ENCODE measurements at places on chromosomes 13 and 19.

DNA sequence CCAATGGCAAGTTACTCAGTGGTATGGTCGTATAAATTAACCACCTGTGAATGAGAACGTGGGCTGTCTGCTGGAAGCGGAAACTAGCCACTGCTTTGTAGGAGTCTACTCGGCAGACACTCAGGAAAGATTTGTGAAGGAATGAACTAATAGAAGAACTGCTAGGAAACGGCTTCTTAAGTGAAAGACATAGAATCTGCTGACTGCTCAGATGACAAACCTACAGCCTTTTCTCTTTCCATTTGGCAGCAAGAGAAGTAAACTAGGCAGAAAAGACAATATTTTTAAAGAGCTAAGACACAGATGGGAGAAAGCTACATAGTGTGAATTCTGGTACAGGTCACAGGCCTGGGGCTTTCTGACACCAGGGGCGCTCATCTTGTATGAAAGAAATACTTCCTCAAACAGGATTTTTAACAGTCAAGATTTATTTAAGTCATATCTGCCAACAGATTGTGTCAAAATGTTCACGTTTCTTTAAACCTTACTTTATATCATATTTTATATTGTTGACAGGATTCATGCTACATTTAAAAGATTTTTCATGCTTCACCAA is 78.4 kb downstream of the MIPEP start:
- DNase-seq, result no peak

- DNase-seq, result no peak
Measured at GRCh38 chr13:44508562-44509077, 67.5 kb downstream of the TSC22D1 start.

DNA sequence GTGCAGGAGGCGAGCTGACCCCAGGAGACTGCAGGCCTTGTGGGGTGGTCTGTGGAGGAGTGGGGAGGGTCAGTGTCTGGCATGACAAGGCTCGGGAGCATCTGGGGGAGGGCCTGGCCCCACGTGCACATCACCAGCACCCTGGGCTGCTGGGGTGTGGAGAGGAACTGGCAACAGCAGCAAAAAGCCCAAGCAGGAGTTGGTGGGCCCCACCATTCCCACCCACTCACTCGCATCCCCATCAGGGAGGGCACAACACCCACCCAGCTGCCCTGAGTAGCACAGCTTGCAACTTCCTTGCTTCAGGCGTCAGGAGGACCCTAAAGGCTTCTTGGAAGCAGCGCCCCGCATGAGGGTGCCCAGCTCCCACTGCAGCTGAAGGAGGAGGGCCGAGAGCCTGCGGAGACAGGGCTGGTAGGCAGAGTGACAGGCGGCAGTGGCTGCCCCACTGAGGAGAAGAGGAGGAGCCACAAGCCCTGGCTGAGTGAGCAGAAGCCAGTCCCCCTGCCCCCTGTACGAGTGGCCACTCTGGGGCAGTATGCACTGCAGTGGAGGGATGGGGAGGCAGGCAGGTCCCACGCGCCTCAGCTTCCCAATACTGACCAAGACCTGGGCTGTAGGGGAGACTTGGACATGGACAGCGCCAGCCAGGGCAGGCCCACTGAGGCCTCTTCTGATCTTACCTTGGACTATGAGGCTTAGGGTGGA is 26.5 kb downstream of the ELL start:
- no peak for DNase-seq

GRCh38 chr13:43274881-43275280 is 251.5 kb downstream of the DNAJC15 start:
- DNase-seq, result no peak
